ENCODE measurements at places on chromosomes 2 and 18.
A peak's percentile ranks its signal among the peaks of the same experiment; 100 is the strongest.

DNA sequence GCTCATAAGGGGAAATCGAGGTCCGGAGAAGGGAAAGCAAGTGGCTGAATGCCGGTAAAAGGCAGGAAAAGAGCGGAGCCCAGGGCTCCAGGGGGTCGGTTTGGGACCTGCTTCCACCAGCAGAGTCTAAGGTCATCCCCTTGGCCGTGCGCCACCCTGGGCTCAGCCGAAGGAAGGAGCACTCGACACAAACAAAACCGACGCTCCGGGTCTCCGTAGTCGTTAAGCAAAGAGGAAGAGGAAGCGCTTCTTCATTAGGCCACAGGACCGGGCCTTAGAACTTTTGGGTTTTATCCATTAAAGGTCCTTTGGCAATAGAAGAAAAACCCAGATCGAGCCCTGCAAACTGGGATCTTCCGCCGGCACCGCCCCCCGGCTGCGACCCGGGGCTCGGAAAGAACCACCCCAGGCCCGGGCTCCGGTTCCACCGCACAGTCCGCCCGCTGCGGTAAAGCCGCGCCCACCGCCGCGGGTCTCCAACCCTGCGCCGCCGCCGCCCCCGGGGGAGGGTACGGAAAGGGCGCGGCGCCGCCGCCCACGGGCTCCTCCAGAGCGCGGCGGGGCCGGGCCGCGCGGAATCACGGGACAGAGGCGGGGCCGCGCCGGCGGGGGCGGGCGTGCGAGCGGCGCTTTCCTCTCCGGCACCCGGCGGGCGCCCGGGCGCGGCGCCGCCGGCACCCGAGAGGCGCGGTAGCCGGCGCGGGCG, at the start of gene TTL:
TTL (plus strand) TSS at position 629 of the 706 bp plus-strand sequence. CDS start 189 bp downstream, outside the sequence.
- peak; percentile 89 for DNase-seq

- DNase-seq = no peak
These were observed 69.1 kb downstream of the ACKR3 start for GRCh38 chr2:236638707-236639106.

DNA sequence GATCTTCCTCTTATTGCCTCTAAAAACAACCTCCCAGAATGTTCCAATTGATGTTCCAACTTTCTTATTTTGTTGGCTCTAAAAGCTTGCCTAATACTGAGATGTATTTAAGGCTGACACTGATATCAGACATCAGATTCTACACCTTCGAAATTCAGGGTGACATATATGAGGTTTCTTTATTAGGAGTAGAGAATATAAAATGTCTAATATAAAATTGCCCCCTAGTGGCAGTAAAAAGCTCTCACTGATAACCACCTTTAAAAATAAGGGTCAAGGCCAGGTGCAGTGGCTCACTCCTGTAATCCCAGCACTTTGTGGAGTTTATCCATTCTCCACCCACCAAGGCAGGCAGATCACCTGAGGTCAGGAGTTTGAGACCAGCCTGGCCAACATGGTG, 789.7 kb upstream of the SLC39A10 start:
- DNase-seq = no peak

DNA sequence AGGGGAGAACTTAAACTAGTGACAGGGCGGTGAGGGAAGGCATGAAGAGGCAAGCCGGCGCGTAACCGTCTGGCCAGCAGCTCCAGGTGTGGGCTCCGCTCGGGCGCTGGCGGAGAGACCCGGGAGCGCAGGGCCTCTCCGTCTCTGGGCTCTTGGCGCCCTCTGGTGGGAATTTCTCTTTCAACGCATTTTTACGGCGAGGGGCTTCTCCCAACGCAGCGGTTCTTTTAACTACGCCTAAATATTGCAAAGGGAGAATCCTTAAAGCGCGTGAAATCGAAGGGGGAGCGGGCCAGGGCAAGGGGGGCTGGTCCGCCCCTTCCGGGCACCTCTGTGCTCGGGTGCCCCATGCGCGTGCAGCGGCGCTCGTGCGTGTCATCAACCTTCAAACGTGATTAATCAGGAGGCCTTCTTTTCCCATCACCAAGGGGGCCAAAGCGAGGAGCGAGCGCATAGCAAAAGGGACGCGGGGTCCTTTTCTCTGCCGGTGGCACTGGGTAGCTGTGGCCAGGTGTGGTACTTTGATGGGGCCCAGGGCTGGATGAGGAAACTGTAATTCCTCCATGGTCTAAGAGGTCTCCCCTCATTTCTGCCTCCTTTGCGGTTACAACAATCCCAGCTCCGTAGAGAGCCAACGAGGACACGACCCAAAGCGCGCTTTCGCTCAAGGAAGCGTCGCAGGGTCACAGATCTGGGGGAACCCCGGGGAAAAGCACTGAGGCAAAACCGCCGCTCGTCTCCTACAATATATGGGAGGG, 762 bp upstream of the GAD1 start:
- DNase-seq = peak; percentile 86

DNA sequence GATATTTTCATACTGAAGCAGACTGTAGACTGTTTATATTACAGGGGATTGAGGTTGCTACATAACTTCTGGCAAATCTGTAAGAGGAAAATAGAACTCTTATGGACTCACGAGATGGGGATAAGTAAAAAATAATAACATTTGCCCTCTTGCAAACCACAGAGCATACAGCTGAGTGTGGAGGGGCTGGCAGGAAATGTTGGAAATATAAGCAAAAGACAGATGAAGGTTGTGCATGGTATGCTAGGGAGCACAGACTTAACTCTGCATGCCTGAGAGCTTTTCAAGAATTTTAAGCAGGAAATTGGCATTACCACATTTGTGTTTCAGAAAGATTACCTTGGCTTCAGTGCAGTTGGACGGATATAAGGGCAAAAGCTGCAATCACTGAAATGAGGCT, 411.1 kb downstream of the RAD51AP2 start:
- DNase-seq = no peak

DNA sequence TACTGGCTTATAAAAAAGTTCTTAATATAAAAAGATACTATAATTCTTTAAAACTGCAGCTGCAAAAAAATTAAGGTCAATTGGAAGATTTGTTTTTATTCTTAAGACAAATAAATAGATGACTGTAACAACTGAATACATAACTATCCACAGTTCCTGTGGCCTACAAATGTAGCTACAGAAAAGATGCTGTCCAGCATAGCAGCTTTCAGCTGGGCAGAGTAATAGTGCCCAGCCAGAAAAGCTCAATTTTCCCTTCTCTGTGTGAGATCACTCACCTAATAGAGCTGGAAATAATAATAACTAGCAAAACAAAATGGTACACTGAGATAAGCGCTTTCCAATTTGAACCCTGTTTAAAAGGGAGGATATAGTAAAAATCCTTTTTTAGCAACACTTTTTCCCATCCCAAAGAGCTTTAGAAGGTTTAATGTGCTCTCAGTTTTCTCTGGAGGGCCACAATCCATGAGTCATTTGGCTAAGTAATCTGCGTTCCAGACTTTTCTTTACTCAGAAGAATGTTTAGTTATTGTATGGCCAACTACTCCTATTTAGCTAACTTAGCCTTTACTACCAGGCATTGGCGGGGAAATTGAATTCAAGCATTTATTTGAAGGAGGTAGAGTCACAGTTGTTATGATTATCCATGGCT, 158.1 kb upstream of the SLC39A10 start:
- no peak for DNase-seq

- DNase-seq = no peak
These were observed 73.0 kb downstream of the NCKAP5 start for GRCh38 chr2:133495226-133495625.

DNA sequence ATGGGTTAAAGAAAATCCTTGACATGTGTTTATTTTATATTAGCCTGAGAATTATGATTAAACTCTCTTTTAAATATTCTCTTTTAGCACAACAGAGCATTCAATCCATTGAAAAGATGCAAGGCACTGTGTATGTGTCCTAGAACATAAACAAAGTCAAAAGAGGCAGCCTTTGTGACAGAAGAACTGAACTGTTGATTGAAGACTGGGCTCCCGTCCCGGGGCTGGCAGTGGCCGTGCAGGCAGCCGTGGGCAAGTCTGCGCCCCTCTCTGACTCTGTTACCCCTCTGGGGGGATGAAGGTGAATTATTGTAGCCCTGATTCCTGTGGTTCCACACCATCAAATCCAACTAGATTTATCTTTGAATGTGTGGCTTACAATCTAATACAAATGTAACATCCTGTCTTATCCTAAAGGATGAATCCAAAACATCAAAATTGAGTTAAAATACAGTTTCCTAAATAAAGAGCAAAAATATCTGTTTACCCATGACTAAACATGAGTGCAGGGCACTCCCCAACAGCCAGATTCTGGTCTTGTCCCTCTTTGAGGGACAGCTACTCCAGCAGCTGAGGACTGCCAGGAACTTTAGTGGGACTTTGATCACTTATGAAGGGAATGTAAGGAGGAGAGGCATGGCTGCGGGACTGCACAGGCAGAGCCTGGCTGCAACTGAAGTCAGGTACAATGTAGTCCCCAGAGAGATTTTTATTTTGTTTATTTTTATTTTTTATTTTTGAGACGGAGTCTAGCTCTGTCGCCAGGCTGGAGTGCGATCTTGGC, 37.3 kb upstream of the SH3BP4 start:
- no peak for DNase-seq

- no peak for DNase-seq
These were observed 177.9 kb downstream of the FAM124B start for GRCh38 chr2:224223851-224224555.

DNA sequence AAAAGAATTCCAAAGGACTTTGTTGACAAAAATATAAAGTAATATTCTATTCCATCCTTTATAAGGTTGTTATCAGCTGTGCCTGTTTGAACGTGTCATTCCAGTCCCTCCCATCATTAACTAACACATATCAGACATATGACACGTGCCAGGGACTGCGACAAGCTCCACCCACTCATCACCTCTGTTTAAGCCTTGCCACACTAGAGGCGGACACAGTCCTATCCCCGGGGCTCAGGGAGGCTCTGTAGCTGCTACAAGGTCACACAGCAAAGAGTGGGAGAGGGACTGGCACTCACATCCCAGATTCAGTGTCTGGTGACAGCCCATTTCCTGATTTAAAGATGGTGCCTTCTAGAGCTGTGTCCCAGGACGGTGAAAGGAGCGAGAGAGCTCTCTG, 30.0 kb downstream of the TBC1D8 start:
- no peak for DNase-seq

DNA sequence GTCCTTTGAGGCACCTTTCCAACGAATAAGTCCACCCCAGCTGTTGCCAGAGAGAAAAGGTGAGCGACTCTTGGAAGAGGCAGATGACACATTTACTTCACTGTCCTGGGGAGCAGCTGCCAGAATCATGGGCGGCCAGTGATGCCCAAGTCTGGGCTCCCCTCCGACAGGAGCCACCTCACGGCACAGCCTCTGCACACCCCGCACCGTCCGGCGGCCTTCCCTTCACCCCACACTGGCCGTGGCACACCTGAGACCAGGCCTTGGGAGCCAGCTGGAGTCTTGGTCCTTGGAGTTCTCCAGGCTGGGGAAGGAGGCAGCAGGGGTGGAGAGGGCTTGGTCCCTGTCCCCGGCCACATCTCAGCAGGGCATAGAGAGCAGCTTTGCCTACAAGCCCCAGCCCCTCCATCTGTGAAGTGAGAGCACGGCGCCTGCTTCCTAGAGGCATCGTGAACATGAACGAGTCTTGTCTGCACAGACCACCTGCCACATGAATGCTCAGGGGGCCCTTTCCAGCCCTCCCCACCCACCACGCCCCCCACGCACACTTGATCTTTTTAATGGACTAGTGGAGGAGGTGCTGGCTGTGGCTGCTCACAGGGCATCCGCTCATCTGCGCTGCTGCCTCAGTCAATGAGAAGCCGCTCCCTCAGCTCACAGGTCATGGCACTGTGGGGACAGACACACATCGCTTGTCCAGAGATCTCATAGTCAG, 400.2 kb upstream of the MYT1L start:
- no peak for DNase-seq

DNA sequence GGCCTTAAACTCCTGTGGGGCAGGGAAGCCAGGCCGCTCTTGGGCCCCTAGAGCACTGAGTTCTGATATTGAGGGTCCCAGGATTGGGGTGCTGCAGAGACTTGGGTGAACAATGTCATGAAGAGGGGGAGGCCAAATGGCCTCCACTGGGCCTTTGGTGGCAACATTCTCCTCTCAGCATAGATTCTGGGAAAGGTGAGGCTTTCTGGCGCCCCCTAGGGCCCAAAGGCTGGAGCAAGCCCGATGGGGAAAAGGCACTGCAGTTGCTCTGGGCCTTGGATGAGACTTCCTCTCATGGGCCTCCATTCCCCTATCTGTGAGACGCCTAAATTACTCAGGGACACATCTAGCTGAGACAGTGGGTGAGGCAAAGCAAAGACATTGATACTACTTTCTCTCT, 84.8 kb downstream of the ACAA2 start:
- DNase-seq = peak; percentile 75

DNA sequence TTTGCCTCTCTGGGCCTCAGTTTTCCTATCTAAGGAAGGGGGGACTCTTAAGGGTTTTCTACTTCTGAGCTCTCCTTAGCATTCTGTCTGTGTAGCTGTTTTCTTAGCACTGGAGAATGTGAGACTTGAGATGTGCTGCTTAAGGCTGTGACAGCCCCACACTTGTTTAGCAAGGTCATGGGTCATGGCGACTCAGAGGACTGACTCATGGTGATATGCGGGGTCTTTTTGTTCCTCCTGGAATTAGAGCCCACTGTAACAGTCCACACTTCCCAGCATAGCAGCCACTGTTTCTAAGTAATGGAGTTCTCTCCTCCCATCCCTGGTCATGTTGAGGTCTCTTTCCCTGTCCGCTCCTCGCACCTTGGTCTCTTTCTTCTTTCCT, 4.1 kb upstream of the LPIN1 start:
- no peak for DNase-seq

DNA sequence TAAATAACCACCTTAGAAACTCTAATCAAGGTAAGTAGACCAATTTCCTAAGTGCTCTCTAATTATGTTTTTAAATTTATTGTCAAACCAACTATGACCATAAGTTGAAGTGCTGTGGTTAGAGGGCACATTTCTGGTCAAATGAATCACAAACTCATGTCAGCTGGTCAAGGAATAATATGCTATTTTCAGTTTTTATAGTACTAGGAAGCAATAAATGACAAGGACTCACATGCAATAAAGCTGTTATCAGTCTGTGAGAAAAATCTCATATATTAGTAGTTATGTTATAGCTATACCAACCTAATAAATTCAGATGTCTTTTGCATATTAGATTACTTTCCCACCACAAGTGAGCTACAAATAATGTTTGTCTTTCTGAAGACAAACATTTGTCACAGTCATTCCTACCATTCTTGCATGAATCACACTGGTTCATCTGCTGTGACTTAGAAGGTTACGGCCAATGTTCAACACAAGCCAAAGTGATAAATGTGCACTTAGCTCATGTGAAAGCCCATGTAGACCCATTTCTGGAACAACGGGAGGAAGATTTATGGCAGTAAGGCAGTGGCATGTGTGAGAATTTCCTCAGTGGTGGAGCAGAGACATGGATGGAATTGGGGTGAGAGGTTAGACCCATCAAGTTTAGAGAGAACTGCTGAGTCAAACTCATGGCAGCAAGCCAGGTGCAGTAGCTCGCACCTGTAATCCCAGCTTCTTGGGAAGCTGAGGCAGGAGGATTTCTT, 27.4 kb upstream of the CCNYL1 start:
- no peak for DNase-seq

Measured in activated CD4-positive, alpha-beta T cell treated with anti-CD3 and anti-CD28 coated beads for 36 hours (primary cell).